ENCODE measurements at places on chromosomes 4 and X.

DNA sequence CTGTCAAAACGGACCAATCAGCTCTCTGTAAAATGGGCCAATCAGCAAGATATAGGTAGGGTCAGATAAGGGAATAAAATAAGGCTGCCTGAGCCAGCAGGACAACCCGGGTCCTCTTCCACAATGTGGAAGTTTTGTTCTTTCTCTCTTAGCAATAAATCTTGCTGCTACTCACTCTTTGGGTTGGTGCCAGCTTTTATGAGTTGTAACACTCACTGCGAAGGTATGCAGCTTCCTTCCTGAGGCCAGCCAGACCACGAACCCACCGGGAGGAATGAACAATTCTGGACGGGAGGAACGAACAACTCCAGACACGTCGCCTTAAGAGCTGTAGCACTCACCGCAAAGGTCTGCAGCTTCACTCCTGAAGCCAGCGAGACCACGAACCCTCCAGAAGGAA, 287.8 kb downstream of the RAPGEF2 start:
- DNase-seq, result no peak

- DNase-seq, result no peak
Measured at GRCh38 chr4:110596431-110596830, 26.4 kb downstream of the PITX2 start.

- no peak for DNase-seq
Measured at GRCh38 chrX:116009861-116010710, 160.5 kb upstream of the AGTR2 start.

- DNase-seq, result no peak
Measured at GRCh38 chr4:121182296-121182695, 18.2 kb upstream of the TNIP3 start.

DNA sequence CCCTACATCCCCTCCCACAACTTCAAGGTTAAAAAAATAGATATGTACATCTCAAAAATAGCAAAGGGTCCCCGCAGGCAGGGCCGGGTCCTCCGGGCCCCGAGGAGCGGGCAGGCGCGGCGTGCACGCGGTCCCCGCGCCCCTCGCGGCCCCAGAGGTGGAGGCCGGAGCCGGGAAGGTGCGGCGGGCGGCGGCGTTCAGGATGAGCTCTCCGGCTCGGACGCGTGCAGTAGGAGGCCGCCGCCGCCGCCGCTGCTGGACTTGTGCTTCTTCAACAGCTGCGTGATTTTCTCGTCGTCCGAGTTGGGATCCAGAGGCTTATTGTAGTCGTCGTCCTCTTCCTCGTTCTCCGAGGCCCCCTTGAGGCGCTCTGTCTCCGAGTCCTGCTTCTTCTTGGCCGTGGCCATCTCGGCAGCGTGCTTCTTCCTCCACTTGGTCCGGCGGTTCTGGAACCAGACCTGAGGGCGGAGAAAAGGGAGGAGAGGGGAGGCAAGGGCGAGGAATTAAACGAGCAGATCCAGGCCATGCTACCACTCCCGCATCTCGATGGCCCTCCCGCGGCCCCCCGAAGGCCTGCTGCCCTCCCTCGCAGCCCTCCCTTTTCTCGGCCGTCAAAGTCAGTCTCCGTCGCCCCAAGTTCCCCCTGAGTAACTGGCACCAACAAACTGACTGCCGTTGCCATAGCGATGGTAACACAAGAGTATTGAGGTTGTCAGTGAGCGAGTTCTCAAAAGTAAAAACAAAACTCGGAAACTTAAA, 5.8 kb downstream of the NKX6-1 start:
- no peak for DNase-seq

GRCh38 chr4:187307131-187307530, 583.5 kb upstream of the FAT1 start:
- DNase-seq, result no peak

DNA sequence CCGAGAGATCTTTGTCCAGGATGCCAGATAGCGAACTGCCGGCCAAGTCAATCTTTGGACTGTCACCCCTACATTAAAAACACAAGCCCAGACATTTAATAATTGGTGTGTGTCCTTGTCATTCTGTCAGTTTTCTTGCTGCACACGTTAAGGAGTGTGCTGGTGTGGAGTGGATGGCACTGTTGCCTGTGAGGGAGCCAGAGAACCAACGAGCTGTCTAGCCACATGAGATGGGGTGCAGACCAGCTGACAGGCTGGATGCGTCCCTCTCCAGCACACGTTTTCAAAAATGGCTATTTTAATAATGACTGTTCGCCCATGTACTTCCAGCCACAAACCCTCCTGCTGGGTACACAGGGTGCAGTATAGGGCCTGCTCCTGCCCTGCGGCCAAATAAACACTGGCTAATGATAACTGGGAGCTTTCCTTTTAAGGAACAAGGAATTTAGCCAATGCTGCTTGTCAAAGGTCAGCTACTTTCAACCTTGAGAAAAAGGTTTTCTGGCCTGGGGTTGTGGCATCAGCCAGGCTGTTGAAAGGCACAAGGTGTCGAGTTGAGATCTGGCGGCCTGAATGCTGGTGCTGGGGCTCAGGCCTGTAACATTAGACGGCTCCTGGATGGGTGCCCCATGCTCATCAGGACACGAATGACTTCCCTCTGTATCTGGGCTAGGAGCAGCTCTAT, 54.0 kb upstream of the MAP3K15 start:
- DNase-seq, result no peak

DNA sequence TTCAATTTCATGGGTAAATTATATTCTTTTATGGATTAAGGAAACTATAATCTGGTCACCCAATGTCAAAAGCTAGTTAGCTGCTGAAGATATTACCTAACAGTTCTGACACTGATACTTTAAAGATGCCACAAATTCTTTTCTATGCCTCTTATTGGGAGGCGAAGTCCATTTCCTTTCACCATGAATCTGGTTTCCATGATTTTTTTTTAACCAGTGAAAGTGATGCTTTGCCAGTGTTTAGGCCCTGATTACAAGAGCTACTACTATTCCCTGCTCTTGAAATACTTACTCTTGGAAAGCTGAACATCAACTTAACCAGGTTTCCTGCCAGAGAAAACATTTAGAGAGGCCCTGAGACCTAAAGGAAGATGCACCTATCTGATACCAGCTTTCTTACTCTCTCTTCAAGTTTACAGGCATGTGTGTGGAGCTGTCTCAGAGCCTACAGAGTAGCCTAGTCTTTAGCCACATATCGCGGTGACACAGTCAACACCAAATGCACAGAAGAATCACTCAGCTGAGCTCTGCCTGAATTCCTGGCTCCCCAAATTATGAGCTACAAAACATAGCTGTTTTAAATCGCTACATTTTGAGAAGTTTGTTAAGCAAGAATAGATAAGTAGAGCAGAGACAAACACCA, 1280.8 kb downstream of the PCDH7 start:
- no peak for DNase-seq
